Activated T-helper 2 cell treated with anti-CD3 and anti-CD28 coated beads, Interferon-gamma antibody, Interleukin-2, Interleukin-4, amounts not matched to agents 10 μg/mL and 5 μg/mL and 100 μg/mL, durations not matched to agents 14 hours and 24 hours and 36 hours (primary cell): ENCODE measurements at places on chromosomes 12 and 14.

- no peak for DNase-seq
Measured at GRCh38 chr12:52907092-52907810, 2.4 kb upstream of the KRT8 start.

- no peak for DNase-seq
Measured at GRCh38 chr14:69988979-69989378, 109.8 kb downstream of the SMOC1 start.

- DNase-seq, result peak; percentile 15
Measured at GRCh38 chr12:127108360-127109215, 1158.4 kb upstream of the TMEM132C start.

DNA sequence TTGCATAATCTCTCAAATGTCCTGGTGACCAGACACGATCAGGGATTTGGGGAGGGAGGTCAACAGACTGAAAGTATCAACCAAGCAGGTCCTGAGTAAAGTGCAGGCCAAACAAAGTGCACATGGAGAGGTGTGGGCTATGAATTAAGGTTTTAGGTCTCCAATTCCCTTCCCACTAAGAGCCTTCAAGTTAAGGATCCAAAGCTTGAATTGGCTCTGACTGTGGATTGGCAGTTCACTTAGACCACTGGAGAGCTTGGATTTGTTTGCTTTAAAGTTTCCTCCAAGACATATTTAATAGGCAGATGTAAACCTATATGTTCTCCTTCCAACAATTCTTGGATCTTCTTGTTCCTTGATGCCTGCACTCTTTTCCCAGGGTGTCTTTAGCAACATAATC lies 129.6 kb upstream of the IGF1 start:
- no peak for DNase-seq

DNA sequence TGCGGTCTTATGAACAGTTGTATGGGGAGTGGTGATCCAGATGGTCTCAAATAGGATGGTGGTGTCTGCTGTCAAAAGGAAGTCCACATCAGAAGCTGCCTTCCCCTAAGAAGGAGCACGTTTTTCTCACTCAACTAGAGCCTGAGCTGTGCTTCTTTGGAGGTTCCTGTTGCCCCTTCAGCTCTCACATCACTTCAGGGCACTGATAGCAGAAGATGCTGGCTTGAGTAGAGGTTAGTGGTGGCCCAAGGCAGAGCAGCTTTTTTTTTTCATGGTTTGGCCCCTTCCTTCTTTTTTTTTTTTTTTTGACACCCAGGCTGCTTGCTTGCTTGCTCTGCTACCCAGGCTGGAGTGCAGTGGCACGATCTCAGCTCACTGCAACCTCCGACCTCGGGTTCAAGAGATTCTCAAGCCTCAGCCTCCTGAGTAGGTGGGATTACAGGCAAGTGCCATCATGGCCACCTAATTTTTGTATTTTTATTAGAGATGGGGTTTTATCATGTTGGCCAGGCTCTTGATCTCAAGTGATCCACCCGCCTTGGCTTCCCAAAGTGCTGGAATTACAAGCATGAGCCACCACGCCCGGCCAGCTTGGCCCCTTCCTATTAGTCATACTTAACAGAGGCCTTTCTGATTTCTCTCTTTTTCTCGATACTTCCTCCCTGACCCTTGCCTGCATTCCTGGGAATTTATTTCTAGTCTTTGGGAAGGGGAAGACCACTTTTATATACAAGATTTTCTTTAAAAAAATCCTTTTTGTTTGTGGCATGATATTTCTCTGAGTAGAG lies 31.6 kb downstream of the KLRD1 start:
- no peak for DNase-seq

GRCh38 chr14:68554231-68554630 lies 238.6 kb downstream of the ZFP36L1 start:
- no peak for DNase-seq

GRCh38 chr14:32354716-32355115 lies 25.6 kb downstream of the AKAP6 start:
- no peak for DNase-seq

- DNase-seq, result no peak
Measured at GRCh38 chr14:30957813-30958370, 67.6 kb upstream of the AP4S1 start.

DNA sequence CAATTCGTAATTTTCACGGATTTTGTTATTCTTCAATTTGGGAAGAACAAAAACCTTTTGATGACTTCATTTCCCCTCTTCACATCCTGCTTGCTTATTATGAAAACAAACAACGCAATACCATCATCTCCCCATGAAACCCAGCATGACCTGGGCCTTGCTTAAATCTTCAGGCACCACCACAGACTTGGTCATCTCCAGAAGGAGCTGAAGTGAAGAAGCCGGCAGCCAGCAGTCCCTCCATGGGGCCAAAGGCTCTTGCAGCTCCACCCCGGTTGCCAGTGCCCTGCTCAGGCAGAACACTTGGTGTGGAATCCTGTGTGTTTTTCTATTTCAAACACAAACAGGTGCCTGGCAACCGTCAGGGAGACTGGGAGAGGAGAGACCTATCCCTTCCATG lies 982.9 kb upstream of the TMEM132C start:
- DNase-seq, result no peak

- peak; percentile 72 for DNase-seq
Measured at GRCh38 chr12:94100990-94101737, 47.2 kb upstream of the PLXNC1 start.
